ENCODE measurements at places on chromosomes 11 and 22.

GRCh38 chr11:118289401-118289800, 15.1 kb upstream of the CD3E start:
- peak overlapping the region; percentile 29 for H3K27ac ChIP-seq
- H3K36me3 ChIP-seq = no peaks in the 10 kb centered on the region
- no peak for DNase-seq
- H3K4me1 ChIP-seq = peaks cover 9% of the 10 kb centered on the region
- H3K4me3 ChIP-seq = no peak overlapping the region
- H3K27me3 ChIP-seq = no peaks in the 10 kb centered on the region

- no peak overlapping the region for H3K4me3 ChIP-seq
- H3K36me3 ChIP-seq = no peaks in the 10 kb centered on the region
- DNase-seq = no peak
- no peak overlapping the region for H3K27ac ChIP-seq
- no peaks in the 10 kb centered on the region for H3K27me3 ChIP-seq
Observed at GRCh38 chr22:31947296-31947695, 3.0 kb downstream of the YWHAH start.

GRCh38 chr11:87081358-87081757, 43.6 kb downstream of the TMEM135 start:
- no peak for DNase-seq
- H3K36me3 ChIP-seq = no peaks in the 10 kb centered on the region
- H3K27ac ChIP-seq = no peak overlapping the region
- no peak overlapping the region for H3K4me3 ChIP-seq
- H3K4me1 ChIP-seq = no peaks in the 10 kb centered on the region

DNA sequence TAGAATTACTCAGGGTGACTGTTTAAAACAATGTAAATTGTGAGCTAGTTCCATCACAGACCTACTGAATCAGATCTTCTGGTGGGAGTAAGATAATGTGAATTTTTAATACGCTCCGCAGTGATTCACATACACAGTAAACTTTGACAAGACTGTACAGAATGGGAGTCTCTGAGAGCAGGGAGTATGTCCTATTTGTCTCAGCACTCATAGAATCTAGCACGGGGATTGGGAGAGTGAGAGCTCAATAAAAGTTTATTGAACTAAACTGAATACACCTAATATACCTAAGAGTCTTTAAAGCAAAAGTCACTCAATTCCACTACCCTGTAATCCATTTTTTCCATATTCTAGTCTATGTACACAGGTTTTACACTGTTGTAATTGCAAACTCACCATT, 11.2 kb upstream of the GAB2 start:
- no peak for DNase-seq
- no peaks in the 10 kb centered on the region for H3K36me3 ChIP-seq
- H3K27ac ChIP-seq = no peak overlapping the region
- no peak overlapping the region for H3K4me3 ChIP-seq
- no peaks in the 10 kb centered on the region for H3K27me3 ChIP-seq

GRCh38 chr11:122998727-122999366, 17.2 kb upstream of the BSX start:
- no peaks in the 10 kb centered on the region for H3K4me1 ChIP-seq
- H3K36me3 ChIP-seq = no peaks in the 10 kb centered on the region
- no peak for DNase-seq
- no peak overlapping the region for H3K27ac ChIP-seq
- no peak overlapping the region for H3K4me3 ChIP-seq

DNA sequence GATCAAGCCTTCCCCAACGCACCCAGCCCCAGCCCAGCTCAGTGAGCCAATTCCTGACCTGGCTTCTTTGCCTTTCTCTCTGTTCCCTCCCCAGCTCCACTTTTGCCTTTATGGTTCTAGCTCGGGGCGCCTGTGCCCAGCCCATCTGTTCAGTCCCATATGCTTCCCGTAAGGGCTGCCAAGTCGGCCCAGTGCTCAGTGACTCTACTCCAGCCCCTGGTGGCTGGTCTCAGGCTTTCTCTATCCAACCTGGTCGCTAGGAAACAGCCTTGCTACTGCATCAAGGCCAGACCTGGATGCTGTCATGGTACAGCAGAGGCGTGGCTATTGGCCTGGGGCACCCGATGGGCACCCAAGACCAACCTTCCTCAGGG, 178.0 kb downstream of the DSCAML1 start:
- no peak for DNase-seq
- no peak overlapping the region for H3K27ac ChIP-seq
- H3K36me3 ChIP-seq = no peaks in the 10 kb centered on the region
- H3K27me3 ChIP-seq = peaks cover 13% of the 10 kb centered on the region
- H3K4me1 ChIP-seq = peaks cover under 1% of the 10 kb centered on the region

- H3K27me3 ChIP-seq = no peaks in the 10 kb centered on the region
- no peak overlapping the region for H3K4me3 ChIP-seq
- H3K27ac ChIP-seq = no peak overlapping the region
- no peak for DNase-seq
Observed at GRCh38 chr11:64092111-64092760, 56.5 kb downstream of the FLRT1 start.

- H3K27ac ChIP-seq = no peak overlapping the region
- H3K4me1 ChIP-seq = peaks cover 9% of the 10 kb centered on the region
- DNase-seq = no peak
- H3K36me3 ChIP-seq = no peaks in the 10 kb centered on the region
- H3K4me3 ChIP-seq = no peak overlapping the region
- no peaks in the 10 kb centered on the region for H3K27me3 ChIP-seq
Observed at GRCh38 chr22:38474003-38474607, 6.2 kb downstream of the KDELR3 start.

GRCh38 chr22:32378707-32379272, 21.1 kb downstream of the RFPL3 start:
- no peak overlapping the region for H3K4me3 ChIP-seq
- no peaks in the 10 kb centered on the region for H3K27me3 ChIP-seq
- H3K27ac ChIP-seq = no peak overlapping the region
- DNase-seq = peak; percentile 38

DNA sequence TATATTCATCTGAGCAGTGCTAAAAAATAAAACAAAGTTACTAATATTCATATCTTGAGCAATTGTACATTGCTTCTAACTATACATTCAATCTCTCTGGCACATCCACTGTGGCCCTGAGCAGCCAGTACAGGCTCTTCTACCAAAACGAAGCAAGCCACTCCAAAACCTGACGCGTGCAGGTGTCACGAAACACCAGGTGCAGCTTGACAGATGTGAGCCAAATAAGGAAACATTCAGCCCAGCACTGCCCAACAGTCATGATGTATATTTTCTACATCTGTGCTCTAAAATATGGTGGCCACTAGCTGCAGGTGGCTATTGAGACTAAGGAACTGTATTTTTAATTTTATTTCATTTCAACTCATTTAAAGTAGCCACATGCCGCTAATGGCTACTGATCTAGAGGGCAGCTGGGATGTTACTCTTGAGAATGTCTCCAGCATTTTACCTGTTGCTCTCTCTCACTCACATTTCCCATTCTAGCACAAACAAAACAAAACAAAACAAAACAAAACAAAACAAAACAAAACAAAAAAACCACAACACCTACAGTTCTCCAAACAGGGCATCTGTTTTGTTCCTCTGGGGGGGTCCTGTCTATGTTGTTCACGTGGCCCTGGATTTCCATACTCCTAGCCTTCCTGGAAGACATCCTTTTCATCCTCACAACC, 77.7 kb downstream of the LARGE1 start:
- no peaks in the 10 kb centered on the region for H3K4me1 ChIP-seq
- H3K27me3 ChIP-seq = no peaks in the 10 kb centered on the region
- no peak overlapping the region for H3K27ac ChIP-seq
- no peak for DNase-seq
- no peaks in the 10 kb centered on the region for H3K36me3 ChIP-seq

- H3K4me3 ChIP-seq = no peak overlapping the region
- H3K27ac ChIP-seq = no peak overlapping the region
- no peaks in the 10 kb centered on the region for H3K27me3 ChIP-seq
- DNase-seq = no peak
- no peaks in the 10 kb centered on the region for H3K4me1 ChIP-seq
Observed at GRCh38 chr11:27910186-27910931, 197.6 kb downstream of the KIF18A start.

DNA sequence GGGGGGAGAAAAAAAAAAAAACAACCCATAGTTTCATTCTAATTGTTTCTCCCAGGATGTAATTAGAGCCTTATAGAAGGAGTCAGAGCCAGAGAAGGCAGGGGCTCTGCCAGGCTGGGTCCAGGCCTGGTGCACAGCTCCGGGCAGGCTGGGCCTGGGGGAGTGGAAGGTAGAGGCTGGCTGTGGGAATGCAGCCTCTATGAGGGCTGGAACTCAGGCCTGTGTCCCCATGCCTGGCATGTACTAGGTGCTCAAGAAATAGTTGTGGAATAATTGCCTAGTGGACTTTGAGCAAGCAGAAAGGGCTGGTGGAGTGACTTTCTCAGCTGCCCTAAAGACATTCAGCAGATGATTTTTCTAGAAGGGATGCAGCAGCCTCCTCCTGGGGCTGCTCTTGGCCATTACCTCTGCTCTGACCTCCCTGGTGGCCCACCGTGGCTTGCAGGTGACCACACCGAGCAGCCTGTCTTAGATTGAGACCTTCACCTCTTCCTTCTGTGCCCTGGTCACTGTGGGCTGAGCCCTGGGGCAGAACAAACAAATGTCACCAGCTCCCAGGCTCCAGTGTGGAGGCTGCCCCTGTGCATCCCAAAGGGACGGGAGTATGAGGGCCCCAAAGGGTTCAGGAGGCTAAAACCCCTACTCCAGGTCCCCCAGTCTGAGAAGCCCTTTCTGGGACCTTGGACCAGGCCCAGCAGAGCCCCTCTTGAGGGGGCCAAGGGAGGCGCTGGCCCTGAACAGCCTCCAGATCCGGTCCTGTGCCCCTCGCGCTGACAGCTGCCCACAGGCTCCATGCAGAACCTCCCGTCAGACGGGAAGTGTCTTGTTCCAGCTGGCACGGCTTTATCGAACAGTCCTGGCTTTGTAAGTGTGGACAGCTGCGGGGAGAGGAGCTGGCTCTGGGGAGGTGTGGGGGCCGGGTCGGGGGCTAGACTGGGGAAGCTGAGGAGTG, 18.8 kb downstream of the MYEOV start:
- H3K36me3 ChIP-seq = no peaks in the 10 kb centered on the region
- no peaks in the 10 kb centered on the region for H3K27me3 ChIP-seq
- no peak for DNase-seq
- H3K4me3 ChIP-seq = no peak overlapping the region
- H3K27ac ChIP-seq = no peak overlapping the region

DNA sequence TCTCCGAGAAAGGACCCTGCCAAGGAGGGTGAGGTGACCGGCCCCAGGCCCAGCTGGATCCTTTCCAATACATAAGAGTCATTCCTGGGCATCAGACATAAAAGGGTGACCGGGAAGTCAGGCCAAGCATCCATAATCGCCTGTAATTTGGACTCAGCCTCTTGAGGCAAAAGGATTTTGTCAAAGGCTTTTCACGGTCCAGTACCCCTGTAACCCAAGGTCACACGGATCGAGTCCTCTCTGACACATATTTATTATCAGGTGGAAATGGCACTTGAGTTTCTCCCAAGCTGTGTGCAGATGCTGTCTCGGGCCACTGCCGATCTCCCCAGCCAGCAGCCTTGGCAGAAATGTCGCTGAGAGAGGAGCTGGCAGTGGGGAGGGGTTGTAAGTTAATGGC, 556.5 kb downstream of the MN1 start:
- no peak for DNase-seq
- no peaks in the 10 kb centered on the region for H3K36me3 ChIP-seq
- H3K27ac ChIP-seq = no peak overlapping the region
- H3K4me1 ChIP-seq = peaks cover 18% of the 10 kb centered on the region
- H3K4me3 ChIP-seq = no peak overlapping the region

GRCh38 chr11:33773987-33774735, at the start of gene FBXO3:
TSS of gene FBXO3 (minus strand) at chr11:33774520. CDS start at chr11:33774497, 23 bp downstream.
- DNase-seq = peak; percentile 94
- peaks cover 9% of the 10 kb centered on the region for H3K27me3 ChIP-seq
- peak within 1 kb of the TSS; percentile 84 for H3K27ac ChIP-seq
- H3K4me1 ChIP-seq = peaks cover 26% of the 10 kb centered on the region
- H3K4me3 ChIP-seq = peak within 1 kb of the TSS; percentile 88

GRCh38 chr22:40975366-40975765, 24.2 kb downstream of the RBX1 start:
- no peaks in the 10 kb centered on the region for H3K27me3 ChIP-seq
- DNase-seq = no peak
- H3K4me1 ChIP-seq = no peaks in the 10 kb centered on the region

DNA sequence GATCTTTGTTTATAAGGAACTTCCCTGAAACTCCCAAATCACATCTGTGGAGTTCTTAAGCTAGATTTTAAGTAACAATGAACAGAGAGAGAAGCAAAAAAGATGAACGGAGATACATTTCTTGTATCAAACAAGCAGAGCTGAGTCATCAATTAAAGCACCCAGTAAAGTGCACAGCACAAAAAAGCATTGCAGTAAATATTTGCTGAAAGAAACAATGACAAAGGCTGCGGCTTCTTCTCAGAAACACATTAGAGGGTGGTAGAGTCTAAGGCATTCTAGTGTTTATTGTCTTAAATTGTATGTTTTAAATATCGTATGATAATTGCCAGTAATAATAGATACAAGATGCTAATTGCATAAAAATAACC, 941.6 kb upstream of the CHORDC1 start:
- H3K27me3 ChIP-seq = no peaks in the 10 kb centered on the region
- DNase-seq = peak; percentile 7
- H3K4me1 ChIP-seq = peaks cover 17% of the 10 kb centered on the region
- no peaks in the 10 kb centered on the region for H3K36me3 ChIP-seq
- H3K4me3 ChIP-seq = no peak overlapping the region

Measured in hepatocyte (in vitro differentiated cells).